ENCODE measurements at places on chromosomes 2 and 18.
A peak's percentile ranks its signal among the peaks of the same experiment; 100 is the strongest.

GRCh38 chr2:74379851-74380789 lies at the start of gene DCTN1:
Gene DCTN1 (minus strand): TSS chr2:74380311. CDS start chr2:74380037, 274 bp downstream.
- DNase-seq, result peak; percentile 74

GRCh38 chr2:120734930-120735651 lies 577 bp upstream of the GLI2 start:
- peak; percentile 35 for DNase-seq

- no peak for DNase-seq
Measured at GRCh38 chr2:74462054-74462785, 3.0 kb downstream of the MOGS start.

GRCh38 chr2:55223958-55224760 lies 7.9 kb downstream of the CLHC1 start:
- no peak for DNase-seq

DNA sequence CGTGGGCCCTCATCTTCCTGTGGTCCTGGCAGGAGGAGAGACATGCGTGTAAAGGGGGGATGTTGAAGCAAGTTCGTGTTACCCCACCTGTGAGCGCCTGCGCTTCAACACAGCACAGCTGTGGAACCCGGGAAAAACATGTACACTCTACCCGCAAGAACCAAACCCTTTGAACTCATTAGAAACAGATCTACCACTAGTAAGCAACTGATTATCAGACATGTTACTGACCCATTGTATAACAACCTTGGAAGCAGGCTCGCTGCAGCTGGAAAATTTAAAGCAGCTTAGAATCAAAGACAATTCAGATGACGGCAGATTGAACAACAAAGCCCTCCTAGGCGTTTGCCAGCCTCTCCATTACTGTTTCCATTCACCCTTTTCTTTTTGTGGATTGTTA lies 771.7 kb upstream of the SALL3 start:
- no peak for DNase-seq

DNA sequence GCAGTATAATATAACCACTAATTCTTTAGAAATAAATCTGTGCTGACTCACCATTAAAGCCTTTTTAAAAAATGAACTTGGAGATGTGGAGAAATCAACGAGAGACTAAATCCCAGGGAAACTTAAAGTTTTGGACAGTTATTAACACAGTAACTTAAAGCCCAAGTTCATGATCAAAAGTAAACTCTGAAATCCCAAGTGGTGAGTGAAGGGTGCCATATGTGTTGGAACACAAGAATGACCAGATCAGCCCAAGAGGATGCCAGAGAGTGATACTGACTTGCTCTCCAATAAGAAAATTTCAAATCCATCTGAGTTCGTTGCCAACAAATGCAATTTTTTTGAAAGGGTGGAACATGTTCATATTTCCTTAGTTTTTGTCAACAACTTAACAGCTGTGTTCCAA lies 838.1 kb upstream of the ACVR2A start:
- DNase-seq, result no peak

DNA sequence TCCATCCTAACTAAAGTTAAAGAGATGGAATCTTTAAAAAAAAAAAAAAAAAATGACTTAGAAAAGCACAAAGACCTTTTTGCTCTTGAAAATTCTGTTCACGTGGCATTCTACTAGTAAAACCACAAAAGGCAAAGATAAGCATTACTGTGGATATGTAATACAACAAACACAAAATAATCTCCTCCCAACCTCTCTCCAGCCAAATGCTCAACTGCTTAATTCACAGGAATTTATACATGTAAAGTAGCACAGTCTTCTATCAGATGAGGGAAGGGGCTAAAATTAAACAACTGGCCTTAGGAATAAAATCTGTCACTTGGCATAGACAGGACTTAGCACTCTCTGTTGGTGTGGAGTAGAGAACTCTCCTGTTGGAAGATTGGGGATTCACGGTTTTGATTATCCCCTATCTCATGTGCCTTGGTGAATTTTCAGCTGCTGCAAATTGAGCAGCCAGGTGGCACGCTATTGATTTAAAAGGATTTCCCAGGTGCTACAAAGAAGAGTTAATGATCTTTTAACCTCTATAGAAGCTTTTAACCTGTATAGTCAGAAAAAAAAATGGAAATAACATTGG lies 57.4 kb downstream of the ATIC start:
- DNase-seq, result peak; percentile 59
